ENCODE measurements at places on chromosomes 5 and 9.

DNA sequence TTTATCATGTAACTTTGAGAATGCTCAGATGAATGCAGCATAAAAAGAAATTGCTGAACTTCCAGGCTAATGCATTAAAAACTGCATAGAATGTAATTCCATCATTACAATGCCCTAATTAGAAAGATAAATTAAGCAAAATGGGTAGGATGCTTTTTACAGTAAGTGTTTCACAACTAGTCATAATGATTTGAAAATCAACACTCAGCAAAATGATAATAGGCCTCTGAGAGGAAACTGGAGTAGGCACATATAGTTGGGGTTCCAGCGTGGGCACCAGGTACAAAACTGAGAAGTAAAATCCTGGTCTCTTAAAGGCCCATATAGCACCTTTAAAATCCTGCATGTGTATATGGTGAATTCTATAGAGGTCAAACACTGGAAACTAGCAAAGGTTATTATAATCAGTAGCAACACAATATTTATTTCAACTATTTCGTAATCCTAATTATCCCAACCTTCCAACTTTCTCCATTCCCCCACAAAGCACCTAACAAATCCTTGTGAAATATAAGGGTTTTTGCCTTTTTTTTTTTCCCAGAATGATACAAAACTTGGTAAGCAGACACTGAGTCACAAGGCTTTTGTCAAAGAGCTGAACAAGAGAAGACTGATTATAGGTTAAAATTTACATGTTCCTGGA is 108.0 kb upstream of the NR5A1 start:
- DNase-seq = no peak

DNA sequence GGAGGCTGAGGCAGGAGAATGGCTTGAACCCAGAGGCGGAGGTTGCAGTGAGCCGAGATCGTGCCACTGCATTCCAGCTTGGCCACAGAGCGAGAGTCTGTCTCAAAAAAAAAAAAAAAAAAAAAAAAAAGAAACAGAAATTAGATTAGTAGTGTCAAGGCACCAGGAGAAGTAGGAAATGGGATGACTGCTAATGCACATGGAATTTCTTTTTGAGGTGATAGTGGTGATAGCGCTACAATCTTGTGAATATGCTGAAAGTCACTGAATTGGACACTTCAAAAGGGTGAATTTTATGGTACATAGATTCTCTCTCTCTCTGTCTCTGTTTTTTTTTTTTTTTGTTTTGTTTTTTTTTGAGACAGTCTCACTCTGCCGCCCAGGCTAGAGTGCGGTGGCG is 42.1 kb upstream of the SUB1 start:
- DNase-seq = no peak

- no peak for DNase-seq
Observed at GRCh38 chr5:180593446-180594206, 2.3 kb upstream of the SCGB3A1 start.

DNA sequence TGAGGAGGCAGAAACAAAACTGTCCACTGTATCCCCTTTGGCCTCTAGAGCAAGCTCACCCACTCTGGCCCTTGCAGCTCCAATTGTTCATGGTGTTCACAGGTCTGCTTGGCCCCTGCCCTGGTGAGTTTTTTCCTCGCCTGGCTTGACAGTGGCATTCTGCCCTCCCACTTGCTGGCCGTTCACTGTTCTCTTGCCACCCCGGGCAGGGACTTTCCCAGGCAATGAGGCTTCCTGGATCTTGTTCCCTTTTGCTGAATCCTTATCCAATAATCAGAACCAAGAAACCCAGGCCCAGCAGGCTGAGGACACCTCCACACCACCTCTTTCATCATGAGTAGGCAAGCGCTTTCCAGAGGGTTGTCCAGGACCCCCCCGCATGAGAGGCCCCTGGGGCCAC is 31.2 kb downstream of the ZNF618 start:
- DNase-seq = no peak

DNA sequence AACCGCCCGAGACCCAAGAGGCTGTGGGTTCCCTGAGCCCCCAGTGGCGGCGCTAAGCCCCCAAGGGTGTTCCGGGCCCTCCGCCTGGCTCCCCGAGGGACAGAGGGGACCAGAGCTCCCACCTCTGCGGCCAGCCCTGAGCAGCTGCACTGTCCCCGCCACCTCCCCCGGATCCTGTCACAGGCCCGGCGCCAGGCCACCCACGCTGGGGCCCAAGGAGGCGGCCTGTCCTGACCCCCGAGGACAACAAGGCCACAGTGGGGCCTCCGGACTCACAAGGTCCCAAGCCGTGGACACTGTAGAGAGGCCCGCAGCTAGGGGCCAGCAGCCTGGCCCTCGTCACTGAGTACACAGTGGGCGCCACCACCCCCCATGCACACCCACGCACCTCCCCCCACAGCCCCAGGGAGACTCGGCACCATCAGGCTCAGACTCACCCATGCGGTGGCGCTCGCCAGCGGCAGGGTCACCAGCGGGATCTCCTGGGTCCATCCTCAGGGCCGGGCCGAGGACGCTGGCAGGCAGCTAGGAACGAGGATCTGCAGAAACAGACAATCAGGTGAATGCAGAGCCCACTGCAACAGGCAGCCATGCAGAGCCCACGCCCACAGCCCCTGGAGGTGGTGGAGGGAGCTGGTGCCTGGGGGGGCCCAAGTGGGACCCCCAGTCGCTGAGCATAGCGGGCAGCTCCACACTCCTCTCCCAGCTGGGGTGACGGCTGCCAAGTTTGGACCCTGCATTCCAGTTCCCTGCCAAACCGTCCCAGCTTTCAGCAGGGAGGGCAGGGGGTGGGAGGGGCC is 27.9 kb downstream of the EXD3 start:
- no peak for DNase-seq

DNA sequence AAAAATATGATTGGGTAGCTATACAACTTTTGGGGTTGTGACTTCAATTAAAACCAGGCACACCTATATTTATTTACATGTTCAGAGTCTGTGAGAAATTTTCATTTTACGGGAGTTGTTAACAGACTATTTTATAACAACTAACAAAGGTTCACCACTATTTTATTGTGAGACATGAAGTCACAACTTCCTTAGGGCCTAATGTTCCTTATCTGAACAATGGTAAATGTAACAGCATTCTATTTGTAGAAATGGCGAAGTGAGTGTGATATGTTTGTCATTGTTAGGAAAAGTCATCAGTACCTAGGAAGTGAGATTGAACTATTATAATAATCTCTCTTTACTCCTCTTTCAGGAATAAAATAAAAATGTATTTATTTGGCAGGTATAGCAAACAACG is 67.4 kb downstream of the CSNK1G3 start:
- no peak for DNase-seq

DNA sequence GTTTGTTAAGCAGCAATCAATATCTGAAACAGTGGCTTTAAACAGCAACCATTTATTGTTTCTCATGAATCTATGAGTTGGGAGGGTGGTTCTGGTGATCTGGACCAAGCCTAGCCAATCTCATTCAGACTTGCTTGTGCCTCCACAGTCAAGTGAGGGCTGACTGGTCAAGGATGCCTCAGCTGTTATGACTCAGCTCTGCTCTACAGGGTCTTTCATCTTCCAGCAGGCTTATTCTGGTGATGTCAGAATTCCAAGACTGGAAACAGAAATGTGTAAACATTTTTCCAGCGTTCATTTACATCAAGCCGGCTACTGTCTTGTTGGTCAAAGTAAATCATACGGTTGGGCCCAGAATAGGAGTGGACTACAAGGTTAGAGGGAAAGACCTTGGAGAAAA is 2.5 kb upstream of the PIP5K1B start:
- no peak for DNase-seq

DNA sequence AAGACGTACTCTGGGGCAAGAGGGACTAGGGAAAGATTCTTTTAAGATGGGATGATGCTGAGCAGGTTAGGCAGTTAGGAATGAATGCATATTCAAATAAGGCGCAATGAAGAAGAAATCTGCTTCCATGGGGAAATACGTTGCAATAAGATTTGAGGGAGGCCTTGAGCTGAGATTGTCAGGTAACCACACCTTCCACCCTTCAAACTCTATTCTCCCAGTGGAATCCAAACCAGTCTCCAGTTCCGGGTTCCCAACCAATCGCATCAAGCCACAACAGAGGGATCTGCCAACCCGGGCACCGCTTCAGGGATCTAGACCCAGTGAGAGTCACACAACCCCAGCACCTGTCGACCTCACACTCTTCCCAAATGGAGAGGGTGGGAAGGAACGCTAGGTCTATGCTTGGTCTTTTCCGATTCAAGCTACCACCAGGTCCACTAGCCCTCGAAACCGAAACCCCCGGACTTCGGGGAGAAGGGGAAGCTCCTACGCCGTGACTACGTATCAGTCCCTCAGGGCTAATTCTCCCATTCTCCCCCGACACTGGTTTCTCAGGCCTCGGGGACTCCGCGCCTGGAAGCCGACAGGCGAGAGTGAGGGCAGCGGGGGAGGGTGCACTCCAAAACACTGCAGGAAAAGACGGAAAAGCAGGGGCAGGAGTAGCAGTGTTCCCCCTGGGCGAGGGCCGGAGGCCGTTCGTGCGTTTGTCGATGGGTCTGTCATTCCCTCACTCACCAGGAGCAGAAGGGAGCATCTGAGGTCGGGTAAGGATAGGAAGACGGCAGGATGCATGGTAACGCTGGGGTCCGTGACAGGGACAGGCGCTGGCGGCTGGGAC is 534 bp downstream of the ERP44 start:
- DNase-seq = no peak
